NCI-H1048 (cell line): ENCODE measurements at places on chromosomes 6 and 20.

- DNase-seq, result no peak
Measured at GRCh38 chr6:36343109-36343680, 6.5 kb upstream of the BNIP5 start.

- DNase-seq, result no peak
Measured at GRCh38 chr6:150499882-150500312, 99.8 kb upstream of the PLEKHG1 start.

- DNase-seq, result no peak
Measured at GRCh38 chr6:84204011-84204410, 23.4 kb downstream of the CEP162 start.

DNA sequence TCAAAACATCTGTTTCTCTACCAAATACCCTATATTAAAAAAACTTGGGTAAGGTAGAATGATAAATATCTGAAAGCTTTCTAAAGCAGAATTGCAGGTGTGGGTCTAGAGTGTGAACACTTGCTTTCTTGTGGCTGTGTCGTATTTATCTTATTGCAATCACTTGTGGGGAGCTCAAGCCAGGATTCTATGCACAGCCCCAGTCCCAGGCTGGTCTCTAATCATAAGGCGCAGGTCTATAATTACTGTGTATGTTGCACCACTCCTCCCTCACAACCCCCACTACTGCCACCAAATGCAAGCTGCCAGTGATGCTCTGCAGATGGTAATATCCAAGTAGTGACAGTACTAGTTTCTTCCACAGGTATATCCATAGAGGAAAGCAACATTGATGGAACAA, 2.2 kb upstream of the E2F3 start:
- no peak for DNase-seq

DNA sequence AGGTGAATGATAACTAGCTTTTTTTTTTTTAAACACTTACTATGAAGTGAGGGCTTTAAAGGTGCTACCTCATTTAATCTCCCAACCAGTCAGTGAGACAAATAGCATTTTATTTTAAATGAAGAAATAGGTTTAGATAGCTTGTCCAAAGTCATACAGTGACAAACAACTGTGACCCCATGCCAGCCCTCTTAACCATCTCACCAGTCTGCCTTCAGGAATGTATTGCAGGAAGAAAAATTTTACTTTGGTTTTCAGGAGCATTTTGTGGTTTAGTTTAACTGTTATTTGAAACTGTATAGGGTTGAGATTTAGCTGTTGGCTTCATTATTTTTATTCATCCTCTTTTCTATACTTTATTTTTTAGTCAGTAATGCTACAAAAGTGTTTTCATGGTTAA, 18.6 kb downstream of the DSE start:
- DNase-seq, result no peak

DNA sequence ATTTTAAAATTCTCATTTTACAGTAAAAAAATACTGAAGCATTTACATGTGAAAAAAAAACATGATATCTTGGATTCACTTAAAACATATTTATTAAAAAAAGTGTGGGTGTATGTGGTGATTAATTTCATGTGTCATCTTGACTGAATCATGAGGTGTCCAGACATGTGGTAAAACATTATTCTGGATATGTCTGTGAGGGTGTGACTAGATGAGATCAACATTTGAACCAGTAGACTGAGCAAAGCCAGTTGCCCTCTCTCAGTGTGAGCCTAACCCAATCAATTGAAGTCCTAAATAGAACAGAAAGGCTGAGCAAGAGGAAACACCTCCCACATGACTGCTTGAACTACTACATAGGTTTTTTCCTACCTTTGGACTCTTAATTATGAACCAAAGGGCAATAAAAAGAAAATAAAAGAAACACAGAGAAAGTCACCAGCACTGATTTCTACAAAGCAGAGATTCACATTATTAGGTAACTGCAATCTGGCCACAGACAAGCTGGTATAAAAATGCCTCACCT, 90.5 kb upstream of the VGLL2 start:
- DNase-seq, result no peak
